ENCODE measurements at places on chromosomes 6 and 20.

DNA sequence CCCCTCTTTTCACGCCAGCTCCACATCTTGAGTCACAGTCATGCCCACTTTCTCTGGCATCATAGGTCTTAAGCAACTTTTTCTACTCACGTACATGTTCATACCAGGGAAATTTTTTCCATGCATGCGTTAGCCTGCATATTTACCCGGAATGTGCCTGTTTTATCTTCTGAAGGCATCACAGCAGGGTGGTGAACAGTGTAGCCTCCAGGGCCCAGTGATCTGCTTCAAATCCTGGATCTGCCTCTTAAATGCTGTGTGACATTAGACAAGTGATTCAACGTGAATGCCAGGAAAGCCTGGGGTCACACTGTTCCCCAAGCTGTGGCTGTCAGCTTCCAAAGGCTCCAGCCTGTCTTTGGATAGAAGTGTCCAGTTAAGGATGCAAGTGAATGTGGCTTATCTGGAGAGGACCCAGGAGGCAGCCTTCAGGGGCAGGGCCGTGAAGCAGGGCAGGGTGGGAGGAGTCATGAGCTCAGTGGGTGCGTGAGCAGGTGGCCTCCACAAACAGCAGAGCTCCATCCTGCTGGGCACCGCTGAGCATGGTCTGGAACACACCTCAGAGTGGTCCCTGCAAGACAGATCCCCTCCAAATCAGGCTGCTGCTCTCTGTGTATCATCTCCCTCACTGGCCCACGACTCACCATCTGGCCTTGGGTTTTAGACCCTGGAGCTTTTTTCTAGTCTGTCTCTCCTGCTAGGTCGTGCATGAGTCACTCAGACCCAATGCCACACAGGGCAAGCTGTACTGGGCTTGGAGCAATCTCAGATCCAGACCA is 30.4 kb upstream of the CD93 start:
- DNase-seq: no peak

DNA sequence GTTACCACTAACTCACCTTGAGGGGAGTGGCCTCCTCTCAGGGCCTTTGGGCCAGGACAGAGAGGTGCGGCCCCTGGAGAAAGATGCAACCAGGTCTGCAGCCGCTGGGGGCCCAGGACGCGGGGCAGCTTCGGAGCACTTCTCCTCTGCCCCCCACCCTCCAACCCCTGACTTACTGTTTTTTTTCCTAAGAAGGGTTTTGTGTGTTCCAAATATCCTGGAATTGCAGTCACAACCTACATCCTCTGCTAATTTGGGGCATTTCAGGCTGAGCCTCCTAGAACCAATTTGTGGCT is 1.7 kb downstream of the LINC00237 start:
- no peak for DNase-seq

- no peak for DNase-seq
Measured at GRCh38 chr6:140653506-140653905, 1279.1 kb upstream of the CITED2 start.

GRCh38 chr6:150189122-150189521 is 46.3 kb downstream of the PPP1R14C start:
- no peak for DNase-seq

DNA sequence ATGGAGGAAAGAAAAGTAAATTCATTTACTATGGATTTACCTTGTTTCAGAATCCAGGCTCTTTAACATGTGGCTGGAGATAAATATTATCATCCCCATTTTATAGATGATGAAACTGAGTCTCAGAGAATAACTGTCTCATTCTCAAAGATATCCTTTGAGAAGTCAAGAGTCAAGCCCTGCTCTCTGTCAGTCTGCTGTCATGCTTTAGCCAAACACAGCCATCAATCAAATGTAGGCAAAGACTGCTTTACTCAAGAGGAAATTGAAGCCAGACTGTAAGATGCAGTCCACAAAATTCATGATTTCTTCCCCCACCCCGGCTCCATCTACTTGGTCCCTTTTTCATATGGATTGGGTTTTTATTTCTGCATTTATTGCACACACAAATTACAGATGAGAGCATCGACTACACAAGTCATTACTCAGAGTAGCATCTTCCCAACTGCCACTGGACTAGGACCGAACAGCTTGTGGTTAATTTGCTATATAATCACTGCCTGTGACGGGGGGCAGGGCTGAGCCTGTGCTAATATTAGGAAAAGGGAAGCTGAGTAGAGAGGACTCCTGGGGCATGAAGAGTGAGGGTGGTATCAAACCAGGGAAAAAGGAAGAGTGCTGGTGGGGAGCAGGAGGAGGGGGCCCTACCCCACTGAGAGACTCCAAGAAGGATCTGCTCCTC is 102.7 kb upstream of the TOP1 start:
- DNase-seq: no peak

DNA sequence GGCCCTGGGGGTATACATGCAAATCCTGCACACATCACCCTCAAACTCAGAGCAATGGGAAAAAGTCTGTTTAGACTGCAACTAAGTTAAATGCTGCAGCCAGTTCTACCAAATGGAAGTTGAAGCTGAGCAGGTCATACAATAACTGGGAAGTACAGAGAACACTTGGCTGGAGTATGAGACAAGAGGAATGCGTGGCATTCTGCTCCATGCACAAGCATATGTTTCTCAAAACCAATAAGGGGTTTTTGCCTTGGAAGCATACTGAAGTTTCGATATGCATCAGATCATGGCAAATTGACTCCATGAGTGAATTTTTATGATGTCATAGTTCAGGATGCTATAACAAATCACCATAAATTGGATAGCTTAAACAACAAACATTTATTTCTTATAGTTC is 193.8 kb downstream of the COL12A1 start:
- no peak for DNase-seq

DNA sequence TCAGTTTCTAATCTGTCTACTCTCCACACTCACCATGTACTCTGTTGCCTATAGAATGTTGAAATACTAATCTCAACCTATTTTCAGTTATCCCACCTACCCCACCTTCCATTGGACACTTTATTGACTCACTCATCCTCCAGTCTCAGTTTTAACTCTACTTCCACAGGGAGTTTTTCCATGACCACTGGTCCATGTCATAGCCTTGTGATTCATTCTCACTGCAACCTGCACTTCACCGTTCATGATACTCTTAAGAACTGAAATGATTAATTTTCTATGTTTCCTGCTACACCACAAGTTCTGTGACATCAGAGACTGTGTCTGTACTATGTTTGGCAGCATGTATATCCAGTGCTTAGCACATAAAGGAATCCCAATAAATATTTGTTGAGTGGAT is 122.8 kb upstream of the HSF2 start:
- no peak for DNase-seq
